Esophagus mucosa (tissue), 1 donor: ENCODE measurements at places on chromosomes 5 and 9. TPM values are rescaled to one million over a fixed set of nuclear protein-coding genes. Genes with fewer than 3 reads are reported as not detected.

Gene FABP6
- total RNA-seq, result 3.1 TPM

- no peak for ATAC-seq
Measured at GRCh38 chr9:120393386-120394057, 186.4 kb downstream of the CDK5RAP2 start.

Gene LCN10
- 1.3 TPM for total RNA-seq

Gene ATG10
- 8.1 TPM for total RNA-seq

- ATAC-seq, result no peak
Measured at GRCh38 chr5:91315701-91316100, 67.4 kb downstream of the ARRDC3 start.

- no peak for ATAC-seq
Measured at GRCh38 chr5:90557871-90558270, 726 bp upstream of the ADGRV1 start.

Gene CKMT2
- total RNA-seq, result 0.96 TPM

- no peak for ATAC-seq
Measured at GRCh38 chr5:169595172-169595820, 11.7 kb downstream of the SPDL1 start.

DNA sequence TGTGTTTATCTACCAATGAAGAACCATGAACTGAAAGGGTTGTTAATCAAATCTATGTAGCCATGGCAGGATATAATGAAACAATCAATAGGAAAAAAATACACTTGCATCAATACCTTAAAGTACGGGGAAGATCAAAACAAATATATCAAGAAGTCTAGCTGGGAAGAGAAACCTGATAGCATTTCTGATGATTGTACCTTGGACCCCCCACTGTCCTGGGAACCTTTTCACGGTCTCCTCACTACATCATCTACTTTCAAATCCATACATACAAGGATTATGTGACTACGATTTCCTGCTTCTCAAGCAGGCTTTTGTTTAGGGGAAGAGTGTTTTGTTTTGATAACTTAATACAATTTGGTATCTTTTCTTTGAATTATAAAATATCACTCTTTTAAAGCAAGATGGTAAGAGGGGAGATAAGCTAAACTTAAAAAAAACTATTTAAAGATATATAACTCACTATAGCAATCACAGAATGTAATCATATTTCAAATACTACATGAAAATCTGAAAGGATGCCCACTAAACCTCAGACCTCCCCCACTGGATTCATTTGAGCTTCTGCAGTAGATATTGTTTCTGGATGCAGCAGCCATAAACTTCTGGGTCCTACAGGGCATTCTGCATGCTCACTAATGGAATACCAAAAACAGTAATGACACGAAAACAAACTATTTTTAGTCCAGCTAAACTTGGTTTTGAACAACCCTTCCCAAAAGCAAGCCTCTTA is 8.0 kb downstream of the EBF1 start:
- no peak for ATAC-seq

DNA sequence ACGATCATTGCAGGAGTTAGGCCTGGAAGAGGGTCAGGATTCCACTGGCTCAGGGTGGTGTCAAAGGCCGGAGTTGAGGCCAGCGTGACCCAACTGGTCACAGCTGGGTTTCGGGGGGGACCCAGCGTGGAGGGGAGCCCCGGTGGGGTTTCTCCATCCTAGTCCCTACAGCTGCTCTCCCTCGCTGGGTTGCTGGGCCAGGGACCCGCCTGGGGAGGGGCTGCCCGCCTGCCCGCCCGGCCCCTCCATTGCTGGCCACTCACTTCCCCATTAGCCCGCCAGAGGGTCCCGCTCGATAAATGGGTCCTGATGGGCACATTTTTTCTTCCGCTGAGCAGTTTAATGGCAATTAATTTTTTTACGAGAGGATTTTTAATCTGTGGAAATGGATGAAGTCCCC is 8.8 kb downstream of the CCDC187 start:
- no peak for ATAC-seq

Gene MAMDC2
- 1.3 TPM for total RNA-seq
